ENCODE measurements at places on chromosomes 2 and 18. TPM values are rescaled to one million over a fixed set of nuclear protein-coding genes. Genes with fewer than 3 reads are reported as not detected.

Gene DNPEP
- total RNA-seq: 48.9 TPM

Gene MYO1B
- total RNA-seq: 232 TPM

Gene REG1B
- total RNA-seq: not detected

Gene ZBTB7C
- total RNA-seq: 0.06 TPM

Gene TMEM237
- total RNA-seq: 18.6 TPM

Gene C2orf15
- 0.41 TPM for total RNA-seq

Gene ZNF519
- 5.1 TPM for total RNA-seq

Gene C1QL2
- not detected for total RNA-seq

Gene HOXD12
- not detected for total RNA-seq

Gene MOB4
- total RNA-seq: 32.3 TPM

Gene PFN4
- 2.7 TPM for total RNA-seq

Gene POTEI
- total RNA-seq: 0.06 TPM

Gene SYT4
- not detected for total RNA-seq

Gene TWIST2
- 7.2 TPM for total RNA-seq

Gene UGT1A10
- total RNA-seq: not detected

Gene FBLN7
- total RNA-seq: 5.8 TPM

Gene RGPD8
- total RNA-seq: 4.6 TPM

Gene IL1RL1
- 20.5 TPM for total RNA-seq

Gene TYMS
- 37.0 TPM for total RNA-seq

Gene GAL3ST2
- total RNA-seq: not detected

Gene FOXI3
- total RNA-seq: not detected

Gene IL1RN
- not detected for total RNA-seq

Gene IL1B
- total RNA-seq: 8.9 TPM

Gene GPR155
- 3.8 TPM for total RNA-seq

Gene LIMS3
- total RNA-seq: 35.2 TPM

Gene DUSP19
- 1.4 TPM for total RNA-seq

Gene ANKRD30BL
- total RNA-seq: not detected

Gene GPBAR1
- total RNA-seq: 0.35 TPM

Gene GPR17
- not detected for total RNA-seq

Gene TEX51
- total RNA-seq: not detected

Gene CPS1
- total RNA-seq: 0.53 TPM

Gene TNFRSF11A
- total RNA-seq: 1.4 TPM

Gene MAP3K19
- total RNA-seq: not detected

All from glomerular endothelial cell (primary cell).